ENCODE measurements at places on chromosomes 4 and X.
A peak's percentile ranks its signal among the peaks of the same experiment; 100 is the strongest.

DNA sequence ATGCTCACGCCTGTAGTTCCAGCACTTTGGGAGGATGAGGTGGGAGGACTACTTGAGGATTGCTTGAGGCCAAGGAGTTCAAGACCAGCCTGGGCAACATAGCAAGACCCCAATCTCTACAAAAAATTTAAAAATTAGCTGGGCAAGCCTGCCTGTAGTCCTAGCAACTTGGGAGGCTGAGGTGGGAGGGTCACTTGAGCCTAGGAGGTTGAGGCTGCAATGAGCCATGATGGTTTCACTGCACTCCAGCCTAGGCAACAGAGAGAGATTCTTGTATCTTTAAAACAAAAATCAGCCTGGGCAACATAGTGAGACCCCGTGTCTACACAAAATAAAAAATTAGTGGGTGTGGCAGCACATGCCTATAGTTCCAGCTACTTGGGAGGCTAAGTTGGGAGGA is 1.9 kb downstream of the ZNF41 start:
- no peak for DNase-seq

- DNase-seq, result no peak
Measured at GRCh38 chr4:20017070-20017776, 234.5 kb upstream of the SLIT2 start.

DNA sequence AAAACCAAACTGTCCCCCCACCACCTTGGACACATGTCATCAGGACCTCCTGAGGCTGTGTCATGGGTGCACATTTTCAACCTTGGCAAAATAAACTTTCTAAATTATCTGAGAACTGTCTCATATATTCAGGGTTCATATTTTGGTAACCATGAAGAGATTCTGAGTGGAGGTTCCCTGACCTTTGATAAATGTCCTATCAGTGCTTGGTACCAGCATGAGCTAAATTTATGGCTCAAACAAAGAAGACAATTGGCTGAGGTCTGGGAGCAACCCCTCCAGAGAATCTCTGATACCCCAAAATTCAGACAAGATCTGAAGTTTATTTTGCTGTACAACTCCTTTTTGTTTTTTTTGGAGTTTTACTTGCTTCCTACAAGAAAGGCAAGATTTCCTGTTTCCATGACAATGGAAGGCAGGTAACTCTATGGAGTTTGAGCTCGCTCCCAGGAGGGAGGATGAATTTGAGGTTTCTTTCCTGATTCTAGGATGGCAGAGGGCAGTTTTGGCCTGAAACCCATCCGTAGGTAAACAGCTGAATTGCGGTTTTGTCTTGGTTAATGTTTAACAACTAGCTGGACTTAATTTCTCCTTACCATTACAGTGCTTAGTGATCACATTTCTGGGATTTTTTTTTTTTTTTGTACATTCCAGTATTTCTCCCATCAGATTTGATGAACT is 14.5 kb downstream of the UGT2B15 start:
- no peak for DNase-seq

GRCh38 chrX:151828439-151829080 is 84.1 kb upstream of the MAGEA4 start:
- DNase-seq, result no peak

- DNase-seq, result no peak
Measured at GRCh38 chr4:122542411-122543236, 78.2 kb downstream of the IL21 start.

DNA sequence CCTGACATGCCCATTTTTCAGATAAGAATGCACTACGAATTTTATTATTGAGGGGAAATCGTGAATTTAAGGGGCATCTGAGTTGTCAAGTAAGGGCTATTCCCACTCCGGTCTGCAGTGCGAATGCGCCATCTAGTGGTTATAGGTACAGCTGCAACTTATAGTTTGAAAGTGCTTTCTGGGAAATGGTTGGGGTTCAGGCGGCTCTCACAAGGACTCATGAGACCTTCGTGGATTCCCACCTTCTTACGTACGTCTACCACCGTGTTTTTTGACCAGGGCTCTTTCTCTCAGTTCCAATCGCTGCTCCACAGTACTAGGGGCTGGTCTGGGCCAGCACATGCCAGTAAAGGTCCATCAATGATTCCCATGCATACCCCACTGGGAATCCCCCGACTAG is 12.3 kb downstream of the MSL3 start:
- no peak for DNase-seq

- no peak for DNase-seq
Measured at GRCh38 chrX:97494756-97495372, 611.2 kb downstream of the RPA4 start.

- no peak for DNase-seq
Measured at GRCh38 chr4:163263606-163264005, 68.8 kb downstream of the NPY1R start.

- no peak for DNase-seq
Measured at GRCh38 chr4:152458801-152459302, 77.0 kb downstream of the FBXW7 start.

GRCh38 chrX:16718824-16719333 is 533 bp upstream of the SYAP1 start:
- no peak for DNase-seq

- DNase-seq, result no peak
Measured at GRCh38 chr4:13344216-13344615, 139.9 kb downstream of the RAB28 start.

DNA sequence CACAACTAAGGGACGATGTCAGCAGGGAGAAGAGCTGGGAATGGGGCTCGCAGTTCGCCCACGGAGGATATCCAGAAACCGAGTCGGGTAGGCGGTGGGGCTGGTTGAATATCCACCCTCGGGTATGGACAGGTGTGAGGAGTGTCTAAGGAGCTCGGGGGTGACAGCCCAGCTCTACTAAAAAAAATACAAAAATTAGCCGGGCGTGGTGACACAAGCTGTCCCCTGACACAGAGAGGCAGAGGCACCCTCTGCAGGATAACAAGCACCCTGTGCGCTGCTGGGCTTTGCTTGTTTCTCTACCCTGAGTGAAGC is 12.2 kb upstream of the ASMTL start:
- no peak for DNase-seq

DNA sequence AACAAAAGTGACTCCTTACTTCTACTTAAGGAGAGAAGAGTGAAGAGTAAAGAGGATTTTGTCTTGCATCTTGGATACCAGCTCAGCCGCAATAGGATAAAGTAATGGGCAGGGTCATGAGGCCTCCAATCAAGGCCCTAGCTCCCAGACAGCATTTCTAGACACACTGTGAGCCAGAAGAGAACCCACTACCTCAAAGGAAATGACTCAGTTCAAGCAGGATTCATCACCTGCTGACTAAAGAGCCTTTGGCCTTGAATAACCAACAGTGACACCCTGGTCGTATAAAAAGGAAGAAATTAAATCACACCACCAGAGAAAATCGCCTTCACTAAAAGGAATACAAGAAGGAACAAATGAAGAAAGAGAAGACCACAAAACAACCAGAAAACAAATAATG is 416.1 kb downstream of the PCDH18 start:
- DNase-seq, result no peak

- DNase-seq, result no peak
Measured at GRCh38 chrX:113793563-113793962, 790.3 kb upstream of the HTR2C start.

GRCh38 chr4:15725608-15726007 is 22.7 kb downstream of the BST1 start:
- no peak for DNase-seq

DNA sequence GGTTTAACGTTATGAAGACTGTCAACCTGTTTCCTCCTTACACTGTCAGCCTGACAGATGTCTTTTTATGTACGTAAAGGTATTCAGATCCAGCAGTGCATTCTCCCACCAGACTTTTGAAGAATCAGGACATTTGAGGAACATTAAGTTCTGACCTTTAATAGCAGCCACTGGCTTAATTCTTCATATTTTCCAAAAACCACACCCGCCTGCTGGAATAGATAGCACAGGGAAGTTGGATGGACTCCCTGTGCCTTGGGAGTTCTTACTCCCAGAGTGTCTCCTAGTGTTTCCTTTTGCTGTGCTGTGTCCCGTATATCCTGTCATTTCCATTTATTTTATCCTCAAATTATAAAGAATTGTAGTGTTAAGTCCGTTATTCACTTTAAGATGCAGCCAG is 94.5 kb downstream of the AFF1 start:
- DNase-seq, result peak; percentile 74

DNA sequence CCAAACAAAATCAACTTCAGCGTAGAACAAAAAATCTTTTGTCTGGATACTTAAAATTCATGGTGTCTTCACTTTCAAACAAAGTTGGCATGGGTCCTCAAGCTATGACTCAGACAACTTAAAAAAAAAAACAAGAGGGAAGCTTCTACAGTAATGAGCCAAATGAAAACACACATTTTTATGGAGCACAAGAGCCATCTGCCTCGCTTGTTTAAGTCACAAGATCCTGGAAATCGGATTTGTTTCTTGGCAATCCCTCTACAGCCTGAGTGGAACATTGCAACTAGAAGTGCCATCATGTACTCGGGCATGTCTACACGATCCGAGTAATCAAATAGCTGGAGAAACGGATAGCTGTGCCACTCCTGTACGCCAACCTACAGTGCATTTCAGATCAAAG is 22.6 kb downstream of the LAMP2 start:
- DNase-seq, result no peak

- DNase-seq, result no peak
Measured at GRCh38 chr4:86926435-86927086, 8.2 kb upstream of the AFF1 start.

- DNase-seq, result no peak
Measured at GRCh38 chr4:94375364-94375763, 32.7 kb upstream of the HPGDS start.

GRCh38 chr4:137015426-137016409 is 516.6 kb downstream of the PCDH18 start:
- DNase-seq, result no peak

- no peak for DNase-seq
Measured at GRCh38 chr4:14700083-14700482, 302.2 kb upstream of the CPEB2 start.

DNA sequence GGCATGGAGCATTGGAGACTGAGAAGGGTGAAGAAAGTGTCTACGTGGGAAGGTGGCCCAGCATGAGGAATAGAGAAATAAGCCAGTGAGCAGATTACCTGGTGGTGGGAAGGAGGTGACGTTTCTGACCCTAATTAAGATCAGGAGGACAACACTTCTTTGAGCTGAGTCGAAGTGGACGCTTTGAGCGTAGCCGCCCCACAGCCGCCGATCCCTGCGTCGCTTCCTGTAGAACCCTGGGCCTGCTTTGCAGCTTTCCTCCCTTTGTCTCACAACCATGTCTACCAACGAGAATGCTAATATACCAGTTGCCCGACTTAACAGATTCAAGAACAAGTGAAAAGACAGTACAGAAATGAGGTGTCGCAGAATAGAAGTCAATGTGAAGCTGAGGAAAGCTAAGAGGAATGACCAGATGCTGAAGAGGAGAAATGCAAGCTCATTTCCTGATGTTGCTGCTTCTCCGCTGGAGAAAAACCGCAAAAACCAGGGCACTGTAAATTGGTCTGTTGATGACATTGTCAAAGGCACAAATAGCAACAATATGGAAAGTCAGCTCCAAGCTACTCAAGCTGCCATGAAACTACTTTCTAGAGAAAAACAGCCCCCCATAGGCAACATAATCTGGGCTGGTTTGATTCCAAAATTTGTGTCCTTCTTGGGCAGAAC is 6.4 kb upstream of the ANTXR2 start:
- no peak for DNase-seq

- no peak for DNase-seq
Measured at GRCh38 chr4:159145318-159145991, 42.6 kb downstream of the RAPGEF2 start.

DNA sequence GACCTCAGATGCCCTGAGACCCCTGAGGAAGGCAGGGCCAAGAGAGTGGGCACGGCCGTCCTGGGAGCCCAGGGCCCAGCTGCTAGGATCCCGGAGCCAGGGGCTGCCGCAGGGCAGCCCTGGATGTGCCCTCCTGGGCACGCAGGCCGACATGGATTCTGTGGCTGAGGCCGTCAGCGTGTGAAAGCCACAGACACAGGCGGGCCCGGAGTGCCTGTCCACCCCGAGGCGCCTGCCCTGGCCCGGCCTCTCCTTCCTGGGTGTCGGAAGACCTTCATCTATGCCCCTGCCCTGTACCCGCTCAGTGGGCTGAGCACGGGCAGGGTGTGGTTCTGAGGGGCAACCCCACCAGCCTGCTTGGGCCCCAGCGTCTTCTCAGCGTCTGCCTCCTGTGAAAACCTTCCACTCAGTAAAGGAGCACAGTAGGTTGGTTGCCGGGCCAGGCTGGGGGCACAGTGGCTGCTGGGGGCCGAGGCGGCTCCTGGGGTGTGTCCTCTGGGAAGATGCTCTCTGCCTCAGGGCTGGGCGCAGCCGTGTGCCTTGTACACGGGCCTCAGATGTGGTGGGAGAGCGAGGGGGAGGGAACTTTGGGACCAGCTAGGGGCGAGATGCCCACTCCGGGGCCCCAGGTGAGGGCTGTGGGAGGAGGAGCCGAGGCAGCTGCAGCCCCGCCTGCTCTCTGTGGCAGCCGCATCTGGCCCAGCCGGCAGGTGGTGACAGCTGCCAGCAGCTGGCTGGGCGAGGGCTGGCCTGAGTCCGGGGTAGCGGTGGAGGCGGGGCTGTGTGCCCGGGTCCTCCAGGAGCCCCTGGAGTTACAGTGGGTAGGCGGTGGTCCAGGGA is 20.8 kb downstream of the FGFRL1 start:
- DNase-seq, result no peak

DNA sequence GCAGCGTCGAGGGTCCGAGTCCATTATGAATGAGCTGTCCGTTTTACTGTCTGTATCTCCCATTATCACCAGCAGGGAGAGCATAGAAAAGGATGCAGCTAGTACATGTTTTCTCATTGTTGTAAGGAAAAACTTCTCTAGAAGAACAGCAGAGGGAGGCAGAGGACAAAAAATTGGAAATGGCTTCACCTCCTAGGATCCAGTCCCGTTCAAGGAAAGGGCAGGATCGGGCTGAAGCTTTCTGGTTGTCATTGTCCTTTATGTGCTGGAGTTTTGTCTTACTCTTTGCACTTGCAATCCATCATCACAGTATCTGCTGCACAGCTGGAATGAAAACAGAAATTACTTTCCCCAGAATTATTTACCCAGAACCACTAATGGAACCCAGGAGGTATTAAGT is 14.7 kb downstream of the NDP start:
- DNase-seq, result no peak

Measured in tibial nerve (tissue), 4 donors.